Transverse colon (tissue), 4 donors: ENCODE measurements at places on chromosomes 3 and 15. TPM values are rescaled to one million over a fixed set of nuclear protein-coding genes. Genes with fewer than 3 reads are reported as not detected.

DNA sequence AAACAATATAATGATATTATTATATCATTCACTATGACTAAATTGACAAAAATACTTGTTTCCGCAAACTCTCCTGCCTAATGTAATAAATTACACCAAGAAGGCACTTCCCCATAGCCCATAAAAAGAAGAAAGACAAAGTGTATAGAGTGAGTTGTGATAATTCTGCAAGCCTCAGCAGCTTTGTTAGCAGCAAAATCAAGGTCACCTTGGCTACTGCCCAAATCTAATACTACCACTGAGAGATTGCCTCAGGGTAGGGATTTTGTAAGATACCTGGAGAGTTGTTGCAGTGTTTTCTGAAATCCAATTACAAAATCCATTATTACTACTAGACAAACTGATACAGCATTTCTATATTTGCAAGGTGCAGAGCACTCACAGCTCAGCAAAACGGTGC lies 503.5 kb downstream of the FGF12 start:
- H3K4me3 ChIP-seq, result no peak overlapping the region
- H3K27me3 ChIP-seq, result no peaks in the 10 kb centered on the region
- H3K27ac ChIP-seq, result no peak overlapping the region
- no peaks in the 10 kb centered on the region for H3K36me3 ChIP-seq
- no peak for DNase-seq
- no peaks in the 10 kb centered on the region for H3K4me1 ChIP-seq

DNA sequence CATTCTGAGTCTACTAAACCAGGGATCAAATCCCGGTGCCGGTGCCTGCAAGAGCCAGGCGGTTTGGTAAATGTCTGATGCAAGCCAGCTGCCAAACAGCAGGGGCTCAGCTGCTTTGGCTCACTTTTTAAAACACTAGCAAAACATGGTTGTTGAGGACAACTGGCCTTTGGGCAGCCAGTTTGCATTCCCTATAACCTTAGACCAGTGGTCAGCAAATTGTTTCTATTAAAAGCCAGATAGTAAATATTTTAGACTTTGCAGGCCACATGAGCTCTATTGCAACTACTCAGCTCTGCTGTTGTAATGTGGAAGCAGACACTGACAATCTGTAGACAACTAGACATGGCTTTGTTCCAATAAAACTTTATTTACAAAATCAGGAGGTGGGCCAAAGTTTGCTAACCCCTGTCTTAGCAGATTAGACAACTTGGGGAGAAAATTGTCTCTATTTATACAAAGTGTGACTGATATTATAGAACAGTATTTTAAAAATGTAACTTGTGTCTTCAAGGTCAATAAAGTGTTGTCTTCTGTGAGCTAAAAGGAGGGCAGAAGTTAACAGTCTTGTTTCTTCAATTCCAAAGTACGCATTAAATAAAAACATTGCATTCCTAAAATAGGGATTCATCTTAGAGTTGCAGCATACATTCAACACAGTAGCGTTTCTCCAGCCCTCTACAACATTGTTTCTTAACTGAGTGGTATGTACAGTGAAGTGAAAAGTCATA lies 67.6 kb downstream of the SSUH2 start:
- H3K4me3 ChIP-seq, result no peak overlapping the region
- peak; percentile 11 for DNase-seq
- H3K4me1 ChIP-seq, result no peaks in the 10 kb centered on the region

Gene DVL3
- 68.1 TPM for total RNA-seq

DNA sequence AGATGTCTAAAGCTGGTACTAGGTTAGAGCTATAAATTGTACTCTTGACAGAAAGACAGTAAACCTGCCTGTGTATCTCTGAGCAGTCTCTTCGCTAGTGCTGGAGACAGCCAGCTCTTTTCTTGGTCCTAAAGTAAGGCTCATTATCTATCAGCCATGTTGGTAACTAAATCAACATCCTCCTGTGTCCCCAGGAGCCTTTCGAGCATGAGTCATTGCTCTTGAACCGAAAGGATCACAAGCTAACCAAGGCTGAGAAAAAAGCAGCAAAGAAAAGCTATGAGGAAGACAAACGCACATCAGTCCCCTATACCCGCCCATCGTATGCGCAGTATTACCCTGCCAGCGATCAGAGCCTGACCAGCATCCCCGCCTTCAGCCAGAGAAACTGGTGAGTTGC lies 25.0 kb upstream of the TEX264 start:
- no peak overlapping the region for H3K4me3 ChIP-seq
- peaks cover 70% of the 10 kb centered on the region for H3K36me3 ChIP-seq
- H3K27me3 ChIP-seq, result no peaks in the 10 kb centered on the region
- H3K4me1 ChIP-seq, result no peaks in the 10 kb centered on the region
- no peak overlapping the region for H3K27ac ChIP-seq

GRCh38 chr3:66344848-66345578 lies 124.2 kb downstream of the SLC25A26 start:
- no peaks in the 10 kb centered on the region for H3K27me3 ChIP-seq
- no peak overlapping the region for H3K4me3 ChIP-seq
- DNase-seq, result no peak
- no peaks in the 10 kb centered on the region for H3K4me1 ChIP-seq
- no peaks in the 10 kb centered on the region for H3K36me3 ChIP-seq

DNA sequence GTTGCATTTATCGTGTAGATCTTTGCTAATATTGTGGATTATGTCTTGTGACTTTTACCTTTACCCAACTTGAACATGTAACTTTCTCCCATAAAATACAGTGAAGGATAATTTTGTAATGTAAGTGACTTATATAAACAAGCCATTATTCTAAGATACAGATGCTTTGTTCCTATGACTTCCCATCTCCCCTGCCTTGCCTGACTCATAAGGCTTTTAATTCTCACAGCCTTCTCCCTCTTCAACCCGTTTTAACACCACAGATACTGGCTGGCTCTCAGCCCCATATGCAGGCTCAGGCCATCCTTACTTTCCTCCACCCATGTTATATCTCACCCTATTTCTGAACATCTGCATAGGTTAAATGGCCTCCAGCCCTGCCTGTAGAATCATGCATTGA lies 4.1 kb downstream of the CCNDBP1 start:
- no peak overlapping the region for H3K27ac ChIP-seq
- H3K4me1 ChIP-seq, result peaks cover 16% of the 10 kb centered on the region
- H3K36me3 ChIP-seq, result peaks cover 35% of the 10 kb centered on the region

- no peak overlapping the region for H3K4me3 ChIP-seq
- H3K27me3 ChIP-seq, result no peaks in the 10 kb centered on the region
- H3K36me3 ChIP-seq, result no peaks in the 10 kb centered on the region
- H3K4me1 ChIP-seq, result no peaks in the 10 kb centered on the region
These were observed 22.3 kb upstream of the OR5K4 start for GRCh38 chr3:98331329-98331728.

DNA sequence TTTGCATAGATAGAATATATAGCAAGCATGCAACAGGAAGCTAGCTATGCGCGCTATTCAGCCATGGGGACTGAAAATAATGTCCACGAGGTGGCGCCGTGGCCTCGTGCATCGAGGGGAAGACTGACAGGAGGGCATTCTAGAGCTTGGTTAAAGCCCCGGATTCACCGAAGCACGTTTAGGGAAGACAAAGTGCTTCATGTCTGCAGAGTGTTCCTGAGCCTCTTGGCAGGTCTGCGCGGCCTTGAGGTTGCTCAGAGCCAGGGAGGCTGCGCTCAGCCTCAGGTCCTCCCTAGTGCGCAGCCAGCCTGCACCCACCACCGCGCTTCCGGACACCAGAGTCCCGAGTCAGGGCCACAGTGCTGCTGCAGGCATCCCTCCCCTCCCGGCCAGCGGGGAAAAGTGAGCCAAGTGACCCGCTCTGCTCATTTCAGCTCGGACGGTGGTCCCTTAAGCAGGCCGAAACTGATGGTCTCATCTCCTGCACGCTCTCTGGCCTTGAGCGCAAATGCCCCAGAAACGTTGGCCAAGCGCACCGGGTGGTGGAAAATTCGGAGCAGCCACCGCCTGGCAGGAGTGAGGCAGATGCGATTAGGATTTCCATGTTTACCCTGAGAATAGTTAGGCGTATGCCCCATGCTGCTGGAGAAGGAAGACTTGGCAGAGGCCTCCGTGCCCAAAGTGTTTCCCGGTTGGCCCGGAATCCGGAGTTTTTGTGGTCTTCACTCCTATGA lies 24.8 kb downstream of the GABRA5 start:
- peak overlapping the region; percentile 31 for H3K4me3 ChIP-seq
- H3K27me3 ChIP-seq, result peaks cover 9% of the 10 kb centered on the region
- no peaks in the 10 kb centered on the region for H3K4me1 ChIP-seq
- DNase-seq, result no peak
- no peak overlapping the region for H3K27ac ChIP-seq

Gene GOLGA8J
- 0.95 TPM for total RNA-seq

GRCh38 chr3:53702776-53703530 lies 143.3 kb downstream of the CHDH start:
- H3K4me3 ChIP-seq, result no peak overlapping the region
- H3K27ac ChIP-seq, result no peak overlapping the region
- H3K27me3 ChIP-seq, result no peaks in the 10 kb centered on the region
- no peaks in the 10 kb centered on the region for H3K4me1 ChIP-seq
- DNase-seq, result no peak
- no peaks in the 10 kb centered on the region for H3K36me3 ChIP-seq

Gene BCHE
- 13.7 TPM for total RNA-seq

- no peak overlapping the region for H3K4me3 ChIP-seq
- no peaks in the 10 kb centered on the region for H3K36me3 ChIP-seq
- no peaks in the 10 kb centered on the region for H3K27me3 ChIP-seq
These were observed 28.7 kb downstream of the MORC1 start for GRCh38 chr3:109089265-109089664.

Gene COLQ
- 0.68 TPM for total RNA-seq

GRCh38 chr3:98574132-98574531 lies 19.3 kb downstream of the CPOX start:
- H3K27ac ChIP-seq, result no peak overlapping the region
- DNase-seq, result no peak
- H3K4me1 ChIP-seq, result no peaks in the 10 kb centered on the region
- no peaks in the 10 kb centered on the region for H3K27me3 ChIP-seq
- H3K36me3 ChIP-seq, result no peaks in the 10 kb centered on the region
- H3K4me3 ChIP-seq, result no peak overlapping the region

- H3K4me1 ChIP-seq, result peaks cover 34% of the 10 kb centered on the region
- H3K36me3 ChIP-seq, result no peaks in the 10 kb centered on the region
- H3K27me3 ChIP-seq, result no peaks in the 10 kb centered on the region
- peak within 1 kb of the TSS; percentile 97 for H3K4me3 ChIP-seq
- H3K27ac ChIP-seq, result peak within 1 kb of the TSS; percentile 96
These were observed at the start of gene CAPN7 for GRCh38 chr3:15205934-15206661. Gene CAPN7, plus strand, starts transcription at chr3:15206246. Its CDS starts 250 bp downstream, at chr3:15206496.

Gene CX3CR1
- total RNA-seq, result not detected

DNA sequence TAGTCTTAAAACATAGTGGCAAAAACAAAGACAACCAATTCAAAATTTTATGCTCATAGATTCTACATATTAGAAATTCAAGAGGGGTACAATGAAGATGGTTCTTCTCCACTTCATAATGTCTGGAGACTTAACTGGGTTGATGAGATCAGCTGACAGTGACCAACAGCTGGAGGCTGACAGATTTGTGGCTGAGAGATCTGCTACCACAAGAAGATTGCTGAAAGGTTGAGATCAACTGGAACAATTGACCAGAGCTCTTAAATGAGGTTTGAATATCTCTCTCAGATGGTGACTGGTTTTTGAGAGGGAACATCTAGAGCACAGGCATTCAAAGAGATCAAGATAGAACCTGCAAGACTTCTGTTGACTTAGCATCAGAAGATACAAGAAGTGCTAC lies 254.1 kb upstream of the ARPP21 start:
- no peaks in the 10 kb centered on the region for H3K36me3 ChIP-seq
- no peaks in the 10 kb centered on the region for H3K4me1 ChIP-seq
- H3K27me3 ChIP-seq, result no peaks in the 10 kb centered on the region
- DNase-seq, result no peak
- H3K4me3 ChIP-seq, result no peak overlapping the region
